Activated naive CD8-positive, alpha-beta T cell treated with anti-CD3 and anti-CD28 coated beads, Interleukin-2, amount 50 U/mL, for 16 hours (primary cell): ENCODE measurements at places on chromosomes 13 and 19.

DNA sequence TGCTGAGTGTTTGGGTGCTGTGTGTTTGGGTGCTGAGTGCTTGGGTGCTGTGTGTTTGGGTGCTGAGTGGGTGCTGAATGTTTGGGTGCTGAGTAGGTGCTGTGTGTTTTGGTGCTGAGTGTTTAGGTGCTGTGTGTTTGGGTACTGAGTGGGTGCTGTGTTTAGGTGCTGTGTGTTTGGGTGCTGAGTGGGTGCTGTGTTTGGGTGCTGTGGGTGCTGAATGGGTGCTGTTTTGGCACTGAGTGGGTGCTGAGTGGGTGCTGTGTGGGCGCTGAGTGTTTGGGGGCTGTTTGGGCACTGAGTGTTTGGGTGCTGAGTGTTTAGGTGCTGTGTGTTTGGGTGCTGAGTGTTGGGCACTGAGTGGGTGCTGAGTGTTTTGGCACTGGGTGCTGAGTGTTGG lies 48.5 kb upstream of the F7 start:
- no peak for DNase-seq

GRCh38 chr13:71242201-71242600 lies 624.8 kb downstream of the DACH1 start:
- DNase-seq, result no peak

GRCh38 chr19:51137792-51138425 lies 4.2 kb upstream of the SIGLEC7 start:
- DNase-seq, result no peak

- no peak for DNase-seq
These were observed 165.0 kb downstream of the USP12 start for GRCh38 chr13:27006519-27007161.

- DNase-seq, result no peak
These were observed 34.9 kb downstream of the LRCH1 start for GRCh38 chr13:46587807-46588418.

- DNase-seq, result no peak
These were observed 576.0 kb downstream of the PCDH17 start for GRCh38 chr13:58207501-58207900.

DNA sequence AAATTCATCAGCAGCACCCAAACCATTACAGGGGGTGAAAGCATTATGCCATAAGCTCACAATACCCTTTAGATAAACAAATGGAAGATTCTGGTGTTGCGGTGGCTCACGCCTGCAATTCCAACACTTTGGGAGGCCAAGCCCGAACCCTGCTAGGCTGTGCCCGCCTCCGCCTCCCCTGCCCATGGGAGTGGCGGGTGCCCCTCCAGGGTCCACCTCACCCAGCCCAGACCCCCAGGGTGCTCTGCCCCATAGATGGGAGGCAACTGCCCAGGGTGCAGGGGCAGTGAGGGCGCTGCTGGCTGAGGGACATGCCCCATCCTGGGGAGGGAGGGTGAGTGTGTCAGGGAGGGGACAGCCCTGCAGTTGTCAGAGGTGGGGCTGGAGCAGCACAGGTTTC lies 10.0 kb upstream of the SIGLECL1 start:
- no peak for DNase-seq

GRCh38 chr19:58296104-58296503 lies 9.1 kb upstream of the ERVK3-1 start:
- no peak for DNase-seq

DNA sequence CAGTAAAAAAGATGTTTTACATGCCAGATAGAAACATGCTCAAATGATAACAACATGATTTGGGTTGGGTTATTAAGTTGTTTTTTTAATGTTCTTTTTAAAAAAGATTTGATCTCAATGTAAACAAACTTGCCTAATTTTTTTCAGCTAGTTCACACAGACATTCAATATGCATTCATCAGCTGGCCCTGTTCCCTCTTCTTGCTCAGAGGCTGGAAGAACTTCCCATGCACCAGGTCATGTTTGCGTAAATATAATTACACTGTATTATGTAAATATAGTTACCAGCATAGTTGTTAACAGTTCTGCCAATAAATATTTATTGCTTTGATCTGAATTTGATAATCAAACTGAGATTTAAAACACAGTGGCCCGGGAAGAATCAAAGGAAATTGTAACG lies 70.6 kb downstream of the ATP11A start:
- no peak for DNase-seq

- no peak for DNase-seq
These were observed 268.2 kb upstream of the MAB21L1 start for GRCh38 chr13:35744566-35745178.

- DNase-seq, result no peak
These were observed 92.7 kb downstream of the AKAP11 start for GRCh38 chr13:42364613-42365000.

DNA sequence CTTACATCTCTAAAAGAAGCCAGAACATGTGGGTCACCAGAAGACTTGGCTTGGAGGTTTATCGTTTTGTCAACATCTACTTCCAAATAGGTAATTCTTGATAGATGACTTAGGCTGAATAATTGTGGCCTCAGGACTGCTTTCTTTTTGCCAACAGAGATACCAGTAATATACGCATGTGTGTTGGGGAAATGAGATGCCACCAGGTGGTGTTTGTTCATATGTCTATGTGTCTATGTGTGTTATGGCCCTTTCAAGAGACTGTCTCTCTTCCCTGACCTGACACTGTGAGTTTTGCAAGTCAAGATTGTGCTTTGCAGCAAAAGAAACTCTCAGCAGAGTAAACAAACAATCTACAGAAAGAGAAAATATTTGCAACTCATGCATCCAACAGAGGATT lies 31.6 kb upstream of the METTL21C start:
- DNase-seq, result no peak

GRCh38 chr19:36819130-36819630 lies 19.0 kb downstream of the ZNF790 start:
- no peak for DNase-seq

DNA sequence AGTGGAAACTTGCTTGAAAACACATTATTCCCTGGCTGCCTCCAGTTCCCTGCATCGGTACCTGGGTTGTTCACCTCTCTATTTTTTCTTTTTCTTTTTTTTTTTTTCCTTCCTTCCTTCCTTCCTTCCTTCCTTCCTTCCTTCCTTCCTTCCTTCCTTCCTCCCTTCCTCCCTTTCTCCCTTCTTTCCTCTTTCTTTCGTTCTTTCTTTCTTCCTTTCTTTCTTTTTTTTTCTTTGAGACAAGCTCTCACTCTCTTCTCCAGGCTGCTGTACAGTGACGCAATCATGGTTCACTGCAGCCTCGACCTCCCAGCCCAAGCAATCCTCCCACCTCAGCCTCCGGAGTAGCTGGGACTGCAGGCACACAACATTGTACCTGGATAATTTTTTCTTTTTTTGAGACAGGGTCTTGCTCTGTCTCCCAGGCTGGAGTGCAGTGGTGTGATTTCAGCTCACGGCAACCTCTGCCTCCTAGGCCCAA lies 3.4 kb upstream of the RASAL3 start:
- no peak for DNase-seq

- no peak for DNase-seq
These were observed 74.3 kb upstream of the ATP12A start for GRCh38 chr13:24605923-24606372.

DNA sequence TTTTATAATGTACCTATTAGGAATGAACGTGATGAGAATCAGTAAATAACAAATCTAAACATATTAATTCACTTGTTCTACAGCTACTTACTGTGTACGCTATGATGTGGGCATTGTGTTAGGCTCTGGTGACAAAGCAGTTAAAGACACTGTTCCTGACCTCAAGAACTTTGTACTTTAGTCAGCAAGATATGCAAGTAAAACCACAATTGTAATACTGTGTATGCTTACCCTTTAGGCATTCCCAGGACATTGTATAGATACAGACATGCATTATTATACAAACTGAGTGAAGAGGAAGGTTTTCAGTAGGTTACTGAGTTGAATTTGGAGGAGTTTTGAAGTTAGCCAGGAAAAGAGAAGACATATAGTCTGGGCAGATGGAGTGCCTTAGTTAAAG lies 435.8 kb downstream of the HS6ST3 start:
- no peak for DNase-seq

- no peak for DNase-seq
These were observed 10.0 kb downstream of the NFIX start for GRCh38 chr19:13005253-13005652.

GRCh38 chr19:13109361-13110098 lies 6.9 kb upstream of the LYL1 start:
- no peak for DNase-seq

- no peak for DNase-seq
These were observed at the start of gene PLPP2 for GRCh38 chr19:291006-291521. Gene PLPP2 (minus strand): TSS chr19:291403. CDS start chr19:291336, 67 bp downstream.

- no peak for DNase-seq
These were observed 9.7 kb downstream of the NAXD start for GRCh38 chr13:110624766-110625756.

DNA sequence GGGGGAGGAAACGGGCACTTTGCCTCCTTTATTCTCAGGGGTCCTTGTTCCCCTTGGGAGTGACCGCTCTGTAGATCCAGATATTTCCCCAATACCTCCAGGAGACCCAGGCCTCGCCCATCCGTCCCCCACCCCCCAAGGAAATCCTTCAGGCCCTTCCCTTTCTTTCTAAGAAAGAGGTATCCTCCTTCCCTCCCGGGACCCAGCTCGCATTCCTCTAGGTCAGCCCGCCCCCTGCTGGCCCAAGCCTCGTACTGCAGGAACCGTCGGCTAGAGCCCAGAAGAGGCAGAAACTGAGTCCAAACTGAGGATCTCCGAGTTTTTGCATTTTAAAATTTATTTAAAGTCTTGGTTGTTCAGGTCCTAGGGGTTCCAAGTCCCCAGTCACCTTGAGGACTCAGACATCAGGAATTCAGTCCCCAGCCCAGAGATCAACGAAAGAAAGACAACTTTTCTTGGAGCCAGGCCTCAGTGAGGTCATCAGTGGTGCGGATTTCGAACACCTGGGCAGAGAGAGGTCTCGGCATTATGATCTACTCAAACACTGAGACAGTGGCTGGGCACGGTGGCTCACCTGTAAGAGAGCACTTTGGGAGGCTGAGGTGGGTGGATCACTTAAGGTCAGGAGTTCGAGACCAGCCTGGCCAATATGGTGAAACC lies 7.5 kb upstream of the LRFN1 start:
- peak; percentile 67 for DNase-seq

DNA sequence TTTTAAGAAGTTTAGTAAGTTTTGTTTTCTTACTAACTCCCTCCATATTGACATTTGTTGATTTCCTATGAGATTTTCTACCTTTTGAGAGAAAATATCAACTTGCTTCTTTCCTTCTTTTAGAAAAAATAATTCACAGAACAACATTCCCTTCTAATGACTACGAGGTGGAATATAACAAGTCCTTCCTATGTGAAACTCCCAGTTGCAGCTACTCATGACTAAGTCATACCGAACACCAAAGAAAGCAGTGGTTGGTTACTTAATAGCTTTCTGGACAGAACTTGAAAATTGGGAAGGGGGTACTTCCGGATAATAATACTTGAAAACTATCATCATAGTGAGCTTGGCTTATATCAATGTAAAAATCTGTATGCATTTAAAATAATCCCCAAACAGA lies 144.8 kb downstream of the DACH1 start:
- no peak for DNase-seq

- no peak for DNase-seq
These were observed 2596.2 kb downstream of the PCDH9 start for GRCh38 chr13:64633948-64634347.

- no peak for DNase-seq
These were observed 86.7 kb downstream of the ZAR1L start for GRCh38 chr13:32228330-32229041.

DNA sequence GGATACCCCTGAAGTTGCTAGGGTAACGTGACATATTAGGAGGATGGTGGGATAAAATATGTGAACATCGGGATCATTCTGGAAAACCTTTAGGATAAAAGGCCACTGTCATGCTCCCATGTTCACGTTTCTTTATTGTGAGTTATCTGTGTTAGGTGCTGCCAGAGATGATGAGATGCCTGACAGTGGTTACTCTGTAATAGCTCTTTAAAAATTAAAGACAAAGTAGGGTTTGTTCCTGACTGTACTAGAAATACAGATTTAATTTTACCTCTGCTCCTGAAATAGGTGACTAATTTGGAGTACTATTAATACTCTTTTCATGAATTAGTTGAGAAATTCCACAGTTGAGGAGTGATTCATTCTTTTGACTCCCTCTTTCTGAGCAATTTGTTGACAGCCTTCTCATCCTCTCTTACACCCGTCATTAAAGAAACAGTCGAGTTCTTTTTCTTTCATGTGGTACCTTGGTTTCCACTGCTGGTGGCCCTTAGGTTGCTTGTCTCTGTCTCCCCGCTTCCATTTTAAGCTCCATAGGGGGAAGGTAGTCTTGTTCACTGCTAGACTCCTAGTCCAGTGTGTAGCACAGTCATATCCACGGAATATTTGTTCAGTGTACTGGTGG lies 28.4 kb downstream of the SAE1 start:
- no peak for DNase-seq

- no peak for DNase-seq
These were observed 33.1 kb downstream of the HPN start for GRCh38 chr19:35074426-35075201.

DNA sequence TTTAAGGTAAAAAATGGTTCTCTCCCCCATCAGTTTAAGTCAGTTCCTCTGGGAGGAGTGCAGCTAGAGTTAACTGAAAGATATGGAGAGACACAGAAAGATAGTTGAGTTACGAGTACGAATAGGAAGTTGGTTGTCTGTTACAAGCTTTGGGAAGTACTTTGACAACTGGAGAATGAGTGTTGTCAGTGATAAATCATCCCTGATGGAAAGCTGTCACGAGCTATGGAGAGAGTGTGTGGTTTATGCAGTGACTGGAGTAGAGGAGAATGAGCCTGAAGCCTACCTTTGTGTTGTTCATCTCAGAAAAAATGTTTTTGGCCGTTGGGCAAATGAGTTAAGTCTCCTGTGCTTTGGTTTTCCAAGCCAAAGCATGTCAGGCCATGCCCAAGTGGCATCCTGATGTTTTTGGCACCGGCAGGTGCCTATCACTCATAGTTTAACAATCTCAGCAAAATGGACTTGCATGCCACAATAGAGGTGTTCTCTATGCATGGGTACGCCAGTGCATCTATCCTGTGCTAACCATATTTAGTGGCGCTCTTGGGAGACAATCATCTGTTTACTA lies 350.2 kb downstream of the IRS2 start:
- no peak for DNase-seq
